Stomach (tissue), 19 donors: ENCODE measurements at places on chromosomes 7 and 10. TPM values are rescaled to one million over a fixed set of nuclear protein-coding genes. Genes with fewer than 3 reads are reported as not detected.

- peak overlapping the region; percentile 7 for H3K27ac ChIP-seq
- peak overlapping the region; percentile 29 for H3K4me3 ChIP-seq
- DNase-seq, result peak; percentile 40
- H3K27me3 ChIP-seq, result no peaks in the 10 kb centered on the region
These were observed 4.1 kb downstream of the NEUROD6 start for GRCh38 chr7:31336202-31337001.

GRCh38 chr10:66782776-66783175, 143.1 kb upstream of the LRRTM3 start:
- H3K27ac ChIP-seq, result no peak overlapping the region
- no peaks in the 10 kb centered on the region for H3K36me3 ChIP-seq
- no peaks in the 10 kb centered on the region for H3K27me3 ChIP-seq
- no peak for DNase-seq

DNA sequence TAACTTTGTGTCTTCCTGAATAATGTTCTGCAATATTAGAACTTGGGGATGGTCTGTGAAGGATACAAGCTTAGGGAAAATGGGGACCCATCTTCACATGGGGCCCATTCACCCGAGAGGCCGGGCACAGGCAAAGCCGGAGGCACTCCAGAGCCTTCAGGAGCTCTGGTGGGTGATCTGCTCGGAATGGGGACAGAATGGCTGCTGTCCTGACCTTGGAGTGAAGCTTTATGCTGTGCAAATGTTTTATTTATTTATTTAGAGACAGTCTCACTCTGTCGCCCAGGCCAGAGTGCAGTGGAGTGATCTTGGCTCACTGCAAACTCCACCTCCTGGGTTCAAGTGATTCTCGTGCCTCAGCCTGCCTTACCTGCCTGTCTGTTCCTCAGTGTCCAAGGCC, 55.4 kb downstream of the DYNC2I1 start:
- no peaks in the 10 kb centered on the region for H3K4me1 ChIP-seq
- H3K27ac ChIP-seq, result no peak overlapping the region
- no peak overlapping the region for H3K4me3 ChIP-seq
- H3K27me3 ChIP-seq, result no peaks in the 10 kb centered on the region
- DNase-seq, result no peak

Gene TMEM176B
- total RNA-seq, result 108 TPM

- H3K4me1 ChIP-seq, result peaks cover 89% of the 10 kb centered on the region
- peak overlapping the region; percentile 85 for H3K27ac ChIP-seq
- H3K27me3 ChIP-seq, result no peaks in the 10 kb centered on the region
- peak overlapping the region; percentile 33 for H3K4me3 ChIP-seq
- no peak for DNase-seq
These were observed 130.1 kb downstream of the TNS3 start for GRCh38 chr7:47451851-47452205.

DNA sequence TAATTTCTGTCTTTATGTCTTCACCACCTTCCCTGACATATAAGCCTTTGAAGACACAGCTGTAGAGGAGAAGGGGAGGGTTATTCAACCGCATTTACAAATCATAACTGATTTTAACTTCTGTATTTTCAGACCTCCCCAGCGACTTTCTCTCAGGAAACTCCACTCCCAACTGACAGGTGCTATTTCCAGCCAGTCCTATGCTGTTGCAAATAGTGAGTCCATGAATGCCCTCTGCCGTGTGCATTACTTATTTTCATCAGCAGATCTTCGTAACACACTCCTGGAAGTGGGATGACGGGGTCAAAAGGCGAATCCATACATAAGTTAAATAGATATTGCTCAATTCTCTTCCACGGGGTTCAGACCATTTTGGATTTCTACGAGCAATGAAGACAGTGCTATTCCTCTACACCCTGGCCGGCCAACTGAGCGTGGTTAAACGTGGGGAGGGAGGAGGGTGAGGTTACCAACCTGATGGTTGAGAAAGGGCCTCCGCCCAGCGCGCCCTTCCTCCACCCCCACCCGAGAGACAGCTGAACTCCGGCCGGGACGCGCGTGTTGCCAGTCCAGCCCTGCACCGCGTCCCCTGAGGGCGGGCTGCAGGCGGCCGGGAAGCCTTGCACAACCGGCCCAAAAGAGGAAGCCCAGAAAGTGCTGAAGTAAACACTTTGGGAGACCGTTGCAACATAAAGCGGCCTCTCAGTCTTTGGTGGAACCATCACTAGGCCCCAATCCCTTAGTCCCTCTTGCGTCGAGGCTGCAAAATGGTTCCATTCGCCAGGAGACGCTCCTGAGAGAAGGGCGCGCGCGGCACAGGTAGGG, at the start of gene APBB1IP:
TSS of gene APBB1IP (plus strand) at position 705 of the 825 bp plus-strand sequence. CDS start 53,986 bp downstream, outside the sequence.
- peak; percentile 65 for DNase-seq
- peaks cover 16% of the 10 kb centered on the region for H3K27me3 ChIP-seq
- no peaks in the 10 kb centered on the region for H3K4me1 ChIP-seq
- H3K36me3 ChIP-seq, result no peaks in the 10 kb centered on the region
- H3K27ac ChIP-seq, result peak within 1 kb of the TSS; percentile 73

GRCh38 chr7:19957664-19958063, 184.2 kb upstream of the TMEM196 start:
- DNase-seq, result no peak
- H3K27me3 ChIP-seq, result no peaks in the 10 kb centered on the region
- no peaks in the 10 kb centered on the region for H3K4me1 ChIP-seq

Gene SPDYE1
- total RNA-seq, result not detected

Gene HOXA4
- total RNA-seq, result 4.1 TPM

DNA sequence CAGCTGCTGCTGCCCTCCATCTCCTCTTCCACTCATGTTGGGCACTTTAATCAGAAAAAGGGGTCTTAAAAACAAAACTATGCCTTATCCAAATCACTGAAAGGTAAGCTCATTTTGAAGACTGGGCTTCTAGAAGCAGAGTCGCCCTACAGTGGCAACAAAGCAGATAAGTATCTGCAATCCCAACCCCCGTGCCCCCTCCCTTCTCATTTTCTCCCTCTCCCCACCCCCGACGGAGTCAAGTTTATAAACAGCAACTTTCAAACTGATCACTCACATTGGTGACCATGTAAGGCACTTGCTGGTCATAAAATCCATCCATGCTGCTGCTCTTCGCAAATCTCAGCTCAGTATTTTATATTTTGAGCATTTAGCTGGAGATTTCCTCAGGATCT, 738 bp downstream of the ETV1 start:
- DNase-seq, result no peak
- H3K4me1 ChIP-seq, result no peaks in the 10 kb centered on the region
- no peaks in the 10 kb centered on the region for H3K36me3 ChIP-seq
- peak overlapping the region; percentile 76 for H3K27ac ChIP-seq

Gene BLNK
- 27.4 TPM for total RNA-seq

DNA sequence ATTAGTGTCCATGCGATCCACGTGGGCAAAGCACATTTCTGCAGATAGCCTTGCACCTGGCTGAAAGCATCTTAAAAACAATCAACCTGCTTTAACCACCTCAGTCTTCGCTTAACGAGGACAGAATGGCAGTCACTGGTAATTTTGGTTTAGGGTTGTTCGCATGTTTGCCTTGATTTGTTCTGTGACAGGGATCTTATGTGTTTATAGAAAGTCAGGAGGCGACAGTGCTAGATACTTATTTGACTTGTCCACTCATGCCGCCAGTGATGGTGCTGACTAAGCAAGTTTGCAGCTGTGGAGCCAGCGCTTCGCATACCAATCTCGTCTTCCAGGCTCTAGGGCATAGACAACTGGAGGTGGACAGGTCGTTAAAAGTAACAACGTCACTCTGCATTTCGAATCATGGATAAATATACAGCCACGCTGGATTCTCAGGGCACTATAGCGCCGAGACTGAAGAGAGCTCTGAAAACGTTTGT, 1.2 kb upstream of the TMEM243 start:
- peak overlapping the region; percentile 71 for H3K4me3 ChIP-seq
- DNase-seq, result no peak

Gene OR2A1
- total RNA-seq, result not detected

GRCh38 chr7:129098409-129099084, 43.6 kb upstream of the TNPO3 start:
- H3K4me1 ChIP-seq, result peaks cover 8% of the 10 kb centered on the region
- H3K27ac ChIP-seq, result no peak overlapping the region
- no peaks in the 10 kb centered on the region for H3K36me3 ChIP-seq
- no peak for DNase-seq
- H3K4me3 ChIP-seq, result no peak overlapping the region

Gene ATOH7
- total RNA-seq, result not detected

DNA sequence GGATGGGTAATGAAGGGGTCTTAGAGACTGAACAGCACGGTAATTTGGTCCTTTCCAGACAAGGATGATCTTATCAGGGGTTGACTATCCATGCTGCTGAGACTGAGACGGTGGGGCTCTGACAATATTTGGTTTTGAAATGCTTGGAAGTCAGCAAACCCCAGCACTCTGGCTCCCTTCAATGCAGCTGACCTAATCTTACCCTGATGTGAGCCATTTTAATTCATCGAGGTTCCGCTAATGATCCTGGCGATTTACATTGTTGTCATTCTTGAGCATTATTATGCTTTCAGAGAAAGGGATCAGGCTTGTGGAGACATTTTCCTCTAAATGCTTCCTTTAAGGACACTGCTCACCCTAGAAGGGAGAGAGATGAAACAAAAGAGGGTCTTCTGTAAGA, 114.6 kb upstream of the BMPER start:
- H3K4me3 ChIP-seq, result no peak overlapping the region
- no peak overlapping the region for H3K27ac ChIP-seq
- no peaks in the 10 kb centered on the region for H3K27me3 ChIP-seq

Gene SPDYE8
- total RNA-seq, result not detected

Gene MTERF1
- 1.2 TPM for total RNA-seq

DNA sequence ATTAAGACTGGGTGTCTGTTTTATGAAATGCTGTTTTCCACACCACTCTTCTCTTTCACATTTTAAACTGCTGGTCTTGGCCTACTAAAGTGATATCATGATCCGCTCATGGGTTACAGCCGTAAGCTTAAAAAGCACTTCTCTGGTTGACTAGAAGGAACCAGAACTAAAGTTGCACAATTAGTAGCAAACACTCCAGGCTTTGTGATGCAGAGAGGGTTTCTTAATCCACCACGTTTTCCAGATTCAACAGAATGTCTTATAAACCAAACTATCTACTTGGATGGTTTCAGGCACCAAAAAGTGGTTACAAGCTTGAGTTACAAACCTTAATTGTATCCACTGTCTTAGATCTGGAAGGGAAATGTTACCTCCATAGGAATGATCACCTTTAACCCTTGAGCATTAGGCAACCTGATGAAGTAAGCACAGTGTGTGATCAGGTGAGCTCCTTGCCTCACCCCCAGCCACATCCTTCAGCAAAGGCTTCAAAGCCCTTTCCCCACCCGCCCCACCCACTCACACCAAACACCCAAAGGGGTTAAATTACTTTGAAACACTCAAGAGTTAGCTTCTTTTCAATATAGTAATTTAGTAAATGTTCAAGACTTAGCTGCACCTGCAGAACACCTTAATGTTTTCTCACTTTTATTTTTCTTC, 3.5 kb downstream of the ELMO1 start:
- H3K27me3 ChIP-seq, result no peaks in the 10 kb centered on the region
- DNase-seq, result no peak
- no peak overlapping the region for H3K27ac ChIP-seq
- H3K36me3 ChIP-seq, result no peaks in the 10 kb centered on the region
- H3K4me1 ChIP-seq, result peaks cover 18% of the 10 kb centered on the region
